ENCODE measurements at places on chromosomes 3 and 15.

DNA sequence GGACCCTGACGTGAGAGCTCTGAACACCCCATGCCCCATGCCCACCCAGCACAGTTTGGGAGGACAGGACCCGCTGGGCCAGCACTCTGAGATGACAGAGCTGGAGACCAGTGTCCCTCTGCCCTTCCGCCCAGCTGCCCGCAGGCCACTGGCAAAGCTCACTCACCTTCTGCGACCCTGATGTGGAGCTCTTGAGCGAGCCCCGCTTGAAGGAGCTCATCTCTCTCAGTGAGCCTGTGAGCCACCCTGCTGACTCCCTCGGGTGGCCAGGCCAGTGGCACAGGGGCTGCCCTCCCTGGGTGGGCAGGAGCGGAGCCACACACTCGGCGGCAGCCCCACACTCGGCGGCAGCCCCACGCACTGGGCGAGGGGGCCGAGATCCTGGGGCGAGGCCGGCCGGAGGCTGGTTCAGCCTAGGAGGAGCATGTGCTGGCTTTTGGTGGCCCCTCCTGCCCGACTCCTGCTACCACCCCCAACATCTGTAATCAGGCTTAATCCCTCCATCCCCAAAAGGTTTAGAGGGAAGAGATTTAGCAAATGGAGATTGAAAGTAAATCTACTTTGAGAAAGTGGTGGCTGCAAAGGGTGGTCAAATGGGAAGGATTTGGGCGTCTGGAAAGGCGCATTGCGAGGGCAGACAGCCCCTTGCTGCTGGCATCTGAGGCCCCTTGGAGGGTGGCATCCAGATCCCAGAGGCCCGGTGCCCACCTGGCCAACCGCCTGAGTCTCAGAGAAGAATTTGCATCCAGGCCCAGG is 59.4 kb upstream of the TRPM1 start:
- DNase-seq = no peak

- no peak for DNase-seq
Observed at GRCh38 chr3:196975349-196975748, 6.7 kb upstream of the PIGZ start.

GRCh38 chr3:7144697-7145308 is 283.9 kb downstream of the GRM7 start:
- DNase-seq = no peak

- no peak for DNase-seq
Observed at GRCh38 chr15:73296609-73297353, 72.0 kb downstream of the HCN4 start.

- DNase-seq = no peak
Observed at GRCh38 chr15:29939404-29939803, 117.1 kb upstream of the TJP1 start.

DNA sequence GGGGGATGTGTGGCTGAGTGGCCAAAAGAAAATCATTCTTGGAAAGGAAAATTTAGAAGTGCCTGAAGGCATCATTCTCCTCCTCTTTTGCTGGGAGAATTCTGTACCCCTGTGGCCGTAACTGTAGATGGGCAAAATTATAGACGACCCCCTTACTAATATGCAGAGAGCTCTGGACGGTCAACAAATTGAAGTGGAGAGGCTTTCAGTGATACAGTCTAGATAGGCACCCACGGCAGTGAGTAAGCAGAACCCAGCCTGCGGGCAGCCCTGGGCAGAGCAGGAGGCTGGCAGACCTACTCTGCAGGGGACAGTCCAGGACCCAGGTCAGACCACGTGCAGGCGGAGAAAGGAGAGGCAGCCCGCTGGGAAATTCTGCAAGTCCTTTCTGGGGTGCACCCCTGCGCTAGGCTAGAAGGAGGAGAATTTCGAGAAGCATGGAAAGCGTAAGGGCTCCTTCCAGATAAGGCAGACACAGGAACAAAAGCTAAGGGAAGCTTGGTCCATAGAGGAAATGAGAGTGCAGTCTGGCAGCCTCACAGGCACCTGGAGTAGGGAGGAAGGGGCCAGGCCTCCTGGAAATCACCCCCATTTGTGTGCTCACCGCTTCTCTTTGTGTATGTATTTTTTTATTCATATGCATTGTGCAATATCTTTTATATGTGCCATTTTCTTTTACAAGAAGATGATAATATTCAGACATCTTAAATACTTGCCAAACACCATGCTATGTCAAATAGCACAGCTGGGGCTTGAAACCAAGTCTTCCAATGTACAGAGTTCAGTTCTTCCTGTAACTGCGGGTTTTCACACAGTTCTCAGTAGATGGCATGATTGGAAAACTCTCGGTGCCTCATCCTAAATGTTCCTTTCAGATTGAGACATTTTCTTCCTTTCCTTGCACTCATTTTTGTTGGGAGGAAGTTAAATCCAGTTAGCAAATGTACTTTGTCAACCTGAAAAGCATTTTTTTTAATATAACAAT is 40.2 kb downstream of the LRRK1 start:
- DNase-seq = no peak

DNA sequence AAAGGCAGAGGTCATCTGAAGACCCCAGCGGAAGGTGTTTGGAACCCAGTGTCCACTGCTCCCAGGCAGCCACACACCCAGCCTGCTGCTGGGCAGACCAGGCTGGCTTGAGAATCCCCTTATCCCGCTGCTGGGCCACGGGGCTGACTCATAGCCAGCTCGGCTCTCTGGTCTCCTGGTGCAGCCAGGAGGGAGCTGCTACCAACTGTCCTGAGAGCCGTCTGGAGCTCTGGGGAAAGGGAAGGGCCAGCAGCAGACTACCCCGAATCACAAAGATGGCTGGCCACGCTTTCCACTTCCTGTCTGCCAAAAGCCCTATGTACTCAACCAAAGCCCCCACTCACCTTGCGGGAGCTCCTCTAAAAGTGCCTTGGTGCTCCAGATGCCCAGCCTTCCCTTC is 38.3 kb downstream of the WHAMM start:
- no peak for DNase-seq

GRCh38 chr3:188667926-188668325 is 503.8 kb upstream of the TPRG1 start:
- no peak for DNase-seq

DNA sequence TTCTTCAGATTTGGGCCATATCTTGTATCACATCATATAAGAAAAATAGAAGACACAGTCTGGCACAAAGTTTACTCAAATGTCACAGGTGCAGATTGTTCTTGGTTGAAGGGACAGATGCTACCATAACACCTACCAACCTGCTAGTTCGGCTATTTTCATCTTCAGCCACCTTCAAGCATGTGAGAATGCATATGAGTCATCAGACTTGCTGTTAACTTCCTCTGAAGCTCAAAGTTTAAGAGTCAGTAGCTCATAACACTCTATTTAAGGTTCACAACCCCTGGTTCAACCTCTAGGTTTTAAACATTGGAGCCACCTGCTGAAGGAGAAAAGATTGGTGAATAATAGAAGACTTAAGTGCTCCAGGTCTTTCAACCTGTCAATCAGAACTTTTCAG is 522.8 kb downstream of the NLGN1 start:
- DNase-seq = peak; percentile 22

GRCh38 chr15:79037848-79038247 is 52.7 kb downstream of the RASGRF1 start:
- DNase-seq = no peak

GRCh38 chr3:138359919-138360868 is 11.8 kb downstream of the MRAS start:
- no peak for DNase-seq

DNA sequence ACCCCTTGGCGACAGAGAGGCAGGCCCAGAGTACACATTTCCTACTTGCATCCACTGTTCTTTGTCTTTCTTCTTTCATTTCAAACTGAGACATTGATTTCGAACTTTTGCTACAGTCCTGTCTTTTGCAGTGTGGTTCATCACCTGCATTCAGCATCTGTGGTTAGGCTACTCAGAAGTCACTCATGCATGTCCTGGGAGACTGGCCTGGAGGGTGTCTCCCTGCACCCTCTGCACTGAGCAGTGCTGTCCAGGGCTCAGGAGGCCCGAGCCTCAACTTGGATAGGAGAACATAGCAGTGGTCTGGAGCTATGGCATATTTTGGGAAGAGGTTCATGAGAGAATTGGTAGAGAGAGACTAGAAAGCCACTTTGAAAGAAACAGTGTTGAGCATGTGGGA is 240.2 kb upstream of the TPRG1 start:
- DNase-seq = no peak

GRCh38 chr15:92520914-92521623 is 127.4 kb downstream of the ST8SIA2 start:
- DNase-seq = no peak

DNA sequence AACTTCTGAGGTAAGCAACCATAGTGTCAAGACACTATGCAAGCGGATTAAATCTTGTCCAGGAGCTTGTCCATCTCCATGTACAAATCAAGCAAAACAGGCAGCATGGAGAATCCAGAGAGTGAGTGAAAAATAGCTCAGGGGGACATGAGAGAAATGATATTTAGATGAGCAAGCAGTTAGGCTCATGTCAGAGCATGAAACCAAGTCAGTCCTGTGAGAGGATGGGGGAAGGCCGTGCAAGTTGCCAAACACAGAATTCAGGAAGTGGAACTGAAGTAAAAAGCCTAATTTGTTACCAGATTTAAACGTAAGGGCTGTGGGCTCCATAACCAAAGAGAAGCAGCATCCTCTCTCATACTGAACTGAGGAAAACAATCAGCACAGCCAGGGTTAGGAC is 995.9 kb downstream of the MCTP2 start:
- DNase-seq = no peak

DNA sequence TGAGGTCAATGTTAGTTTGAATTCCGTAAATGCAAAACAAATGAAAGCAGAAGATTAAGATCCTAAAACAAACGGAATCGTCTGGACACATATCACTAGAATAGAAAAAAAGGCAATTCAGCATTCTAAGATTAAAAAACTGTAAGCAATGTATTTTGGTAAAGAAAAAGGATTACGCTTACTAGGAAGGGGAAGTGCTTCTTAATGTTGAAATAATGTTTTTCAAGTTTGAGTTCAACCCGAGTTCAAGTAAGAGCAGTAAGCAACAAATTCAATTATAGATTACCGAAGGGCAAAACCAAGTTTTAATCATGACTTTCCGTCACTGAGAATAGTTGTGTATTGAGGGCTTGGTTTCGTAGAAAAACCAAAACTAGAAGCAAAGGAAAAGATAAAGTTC is 637 bp downstream of the CIP2A start:
- no peak for DNase-seq

DNA sequence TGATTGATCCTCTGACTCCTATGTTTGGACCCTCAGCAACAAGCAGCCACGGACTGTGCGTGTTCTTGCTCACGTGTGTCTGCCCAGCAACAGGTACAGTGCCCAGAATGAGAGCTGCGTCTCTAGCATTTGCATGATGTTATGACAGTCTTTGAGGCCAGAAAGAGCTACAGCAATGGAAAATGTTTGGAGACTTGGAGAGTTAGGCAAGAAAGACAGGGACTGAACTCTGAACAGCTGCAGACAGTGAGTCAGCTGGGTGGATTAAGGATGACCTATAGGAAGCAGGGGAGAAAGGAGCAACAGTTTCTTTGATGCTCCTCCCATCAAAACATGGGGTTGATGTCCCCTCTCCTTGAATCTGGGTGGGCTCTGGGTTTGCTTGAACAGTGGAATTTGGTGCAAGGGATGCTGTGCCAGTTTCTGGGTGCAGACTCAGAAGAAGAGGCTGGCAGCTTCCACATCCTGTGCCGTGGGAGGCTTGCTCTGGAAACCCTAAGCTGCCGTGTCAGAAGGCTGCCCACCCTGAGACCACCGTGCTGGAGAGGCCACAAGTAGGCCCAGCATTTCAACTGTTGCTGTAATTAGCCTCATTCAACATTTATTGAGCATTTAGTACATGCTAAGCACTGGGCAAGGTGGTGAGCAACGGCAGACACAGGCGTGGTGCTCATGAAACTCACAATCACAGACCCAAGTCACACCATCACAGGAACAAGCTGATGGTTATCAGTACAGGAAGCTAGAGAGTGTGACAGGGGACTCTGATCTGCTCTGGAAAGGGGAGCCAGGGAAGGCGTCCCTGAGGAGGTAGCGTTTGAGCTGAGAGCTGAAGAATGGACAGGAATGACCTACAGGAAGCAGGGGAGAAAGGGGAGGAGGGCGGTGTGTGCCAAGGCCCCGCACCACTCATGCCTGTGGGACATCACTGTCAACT is 21.7 kb downstream of the CCR9 start:
- no peak for DNase-seq

GRCh38 chr3:38028621-38029361 is 651 bp downstream of the PLCD1 start:
- no peak for DNase-seq

GRCh38 chr3:30864132-30864531 is 30.3 kb downstream of the GADL1 start:
- no peak for DNase-seq

Measured in NCI-H146 (cell line).